NCI-H2107 (cell line): ENCODE measurements at places on chromosomes 7 and 10.

DNA sequence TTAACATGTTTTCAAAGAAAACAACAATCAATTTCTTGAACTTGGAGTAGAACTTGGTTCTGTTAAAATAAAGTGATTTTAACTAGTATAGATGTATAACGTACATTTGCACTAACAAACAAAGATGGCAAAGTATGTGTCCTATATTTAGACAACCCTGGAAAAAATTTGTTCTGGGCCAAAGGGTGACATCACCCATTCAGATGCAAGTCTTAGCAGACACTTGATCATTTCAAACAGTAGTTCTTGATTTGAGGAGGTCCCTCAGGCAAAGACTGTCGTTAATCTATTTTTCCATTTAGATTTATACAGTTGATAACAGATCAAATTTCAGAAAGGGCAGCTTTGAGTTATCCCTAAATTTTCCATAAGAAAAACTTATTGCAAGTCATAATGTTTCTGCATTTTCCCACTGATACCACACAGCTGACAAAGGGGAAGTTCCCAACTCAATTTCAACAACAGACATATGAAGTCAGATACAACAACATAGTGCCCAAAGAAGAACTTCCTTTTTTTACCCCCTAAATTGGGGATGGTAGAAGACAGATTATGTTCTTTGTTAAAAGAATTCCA is 5.2 kb downstream of the NMT2 start:
- no peak for DNase-seq

DNA sequence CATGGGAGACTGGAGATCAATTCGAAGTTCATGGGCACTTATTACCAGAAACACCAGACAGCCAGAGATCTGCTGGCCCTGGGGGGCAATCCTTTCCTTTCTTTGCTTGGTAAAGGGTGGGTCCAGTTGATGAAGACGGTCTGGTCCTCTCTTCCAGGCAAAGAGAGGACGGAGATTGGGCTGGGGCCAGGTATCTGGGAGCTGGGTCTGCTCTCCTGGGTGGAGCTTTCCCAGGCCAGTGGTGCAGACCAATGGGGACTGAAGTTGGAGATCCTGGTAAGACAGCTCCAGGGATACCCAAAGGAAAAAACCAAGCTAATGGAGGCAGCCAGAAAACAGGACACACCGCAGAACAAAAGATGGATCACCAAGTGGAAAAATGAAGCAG is 18.3 kb downstream of the NOD1 start:
- DNase-seq: no peak

GRCh38 chr10:124952123-124952522 is 10.2 kb downstream of the ZRANB1 start:
- DNase-seq: no peak

- no peak for DNase-seq
Observed at GRCh38 chr7:66099551-66100407, 14.9 kb upstream of the CRCP start.

GRCh38 chr7:108251700-108252099 is 121.5 kb upstream of the LAMB4 start:
- DNase-seq: no peak
